ENCODE measurements at places on chromosomes 16 and 17.

DNA sequence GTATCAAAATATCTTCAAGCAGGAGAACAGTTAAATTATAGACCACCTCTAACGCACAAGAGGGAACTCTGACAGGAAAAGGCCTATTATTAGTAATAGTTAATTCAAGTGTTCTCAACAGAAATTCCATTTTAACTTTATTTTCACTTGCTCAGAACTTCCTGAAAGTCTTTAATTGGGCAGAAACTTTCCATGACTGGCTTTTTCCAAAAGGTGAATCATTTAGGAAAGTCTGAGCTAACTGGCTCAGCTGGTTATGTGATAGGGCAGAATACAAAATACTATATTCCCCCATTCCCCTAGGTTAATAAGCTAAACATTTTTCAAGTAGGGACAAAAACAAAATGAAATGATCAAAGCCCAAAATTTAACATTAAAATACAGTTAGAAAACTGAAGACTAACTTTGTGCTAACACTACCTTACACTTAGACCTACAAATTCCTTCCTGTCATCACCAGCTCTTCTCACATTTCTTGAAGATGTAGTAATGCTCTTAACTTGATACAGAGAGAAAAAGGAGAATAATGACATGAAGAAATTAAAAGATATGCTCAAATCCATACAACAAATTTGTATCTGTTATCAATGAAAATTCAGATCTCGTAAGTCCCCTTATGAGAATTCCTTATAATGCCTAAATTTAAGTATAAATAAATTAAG, 31.0 kb downstream of the CFDP1 start:
- no peak for DNase-seq

DNA sequence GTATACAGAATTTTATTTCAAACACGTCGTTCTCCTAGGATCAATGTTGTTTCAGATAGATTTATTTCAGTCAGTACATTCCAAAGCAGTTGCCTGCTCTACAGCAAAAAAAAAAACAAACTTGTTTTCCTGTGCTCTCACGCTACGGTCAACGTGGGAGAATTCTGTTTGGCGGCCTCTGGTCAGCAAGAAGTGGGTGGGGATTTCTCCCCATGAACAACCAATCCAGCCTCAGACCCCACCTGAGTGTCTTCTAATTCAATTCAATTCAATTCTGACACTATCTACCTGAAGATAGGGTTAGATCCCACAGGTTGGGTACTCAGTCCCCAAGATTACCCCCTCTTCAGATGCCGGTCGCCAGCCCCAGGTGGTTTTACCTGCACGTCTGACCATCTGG, 22.1 kb downstream of the C17orf58 start:
- no peak for DNase-seq

- no peak for DNase-seq
Measured at GRCh38 chr16:68764862-68765261, 27.8 kb downstream of the CDH1 start.

DNA sequence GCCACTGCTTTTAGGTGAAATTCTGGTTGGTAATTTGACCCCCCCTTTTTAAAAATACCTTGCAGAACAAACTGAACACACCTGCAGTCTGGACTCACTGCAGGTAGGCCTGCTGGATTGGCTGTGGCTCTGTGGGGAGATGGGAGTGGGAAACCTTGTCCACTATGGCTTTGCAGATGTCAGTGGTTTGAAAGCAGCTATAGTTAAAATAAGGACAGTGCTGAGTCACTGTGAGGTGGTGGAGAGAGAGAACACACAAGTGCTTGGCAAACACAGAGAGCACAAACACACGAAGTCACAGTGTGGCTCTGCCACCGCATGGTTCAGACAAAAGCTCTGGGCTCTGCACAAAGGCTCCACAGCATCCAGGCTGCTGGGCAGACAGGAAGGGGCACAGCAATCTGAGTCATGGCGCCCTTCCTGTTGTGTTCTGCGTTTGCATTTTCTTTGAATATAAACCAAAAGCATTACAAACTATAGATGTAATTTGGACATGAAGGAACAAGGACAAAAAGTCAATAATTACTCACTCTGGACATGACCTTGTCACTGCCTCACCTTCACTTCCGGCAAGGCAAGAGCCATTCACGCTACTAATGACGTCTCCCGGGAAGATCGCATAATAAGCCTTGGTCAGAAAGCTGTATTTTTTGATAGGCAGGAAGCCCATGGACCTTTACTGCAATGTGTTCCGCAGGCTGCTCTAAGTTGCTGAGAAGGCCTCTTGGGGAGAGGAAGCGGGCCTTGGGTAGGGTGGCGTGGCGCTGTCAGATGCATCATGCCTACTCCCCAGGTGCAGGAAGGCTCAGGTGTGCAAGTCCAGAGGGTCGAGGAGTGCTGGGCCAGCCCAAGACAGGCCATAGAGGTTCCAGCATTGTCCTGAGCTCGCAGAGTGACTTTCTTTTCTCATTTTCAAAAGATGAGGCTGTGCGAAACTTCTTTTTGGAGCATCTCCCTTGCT, 60.1 kb upstream of the MED9 start:
- no peak for DNase-seq

- DNase-seq = no peak
Measured at GRCh38 chr16:56226845-56227525, 35.7 kb downstream of the GNAO1 start.

- DNase-seq = peak; percentile 17
Measured at GRCh38 chr17:38604479-38605403, 1.0 kb downstream of the SRCIN1 start.

GRCh38 chr17:72454342-72454741, 333.5 kb downstream of the SOX9 start:
- DNase-seq = no peak

DNA sequence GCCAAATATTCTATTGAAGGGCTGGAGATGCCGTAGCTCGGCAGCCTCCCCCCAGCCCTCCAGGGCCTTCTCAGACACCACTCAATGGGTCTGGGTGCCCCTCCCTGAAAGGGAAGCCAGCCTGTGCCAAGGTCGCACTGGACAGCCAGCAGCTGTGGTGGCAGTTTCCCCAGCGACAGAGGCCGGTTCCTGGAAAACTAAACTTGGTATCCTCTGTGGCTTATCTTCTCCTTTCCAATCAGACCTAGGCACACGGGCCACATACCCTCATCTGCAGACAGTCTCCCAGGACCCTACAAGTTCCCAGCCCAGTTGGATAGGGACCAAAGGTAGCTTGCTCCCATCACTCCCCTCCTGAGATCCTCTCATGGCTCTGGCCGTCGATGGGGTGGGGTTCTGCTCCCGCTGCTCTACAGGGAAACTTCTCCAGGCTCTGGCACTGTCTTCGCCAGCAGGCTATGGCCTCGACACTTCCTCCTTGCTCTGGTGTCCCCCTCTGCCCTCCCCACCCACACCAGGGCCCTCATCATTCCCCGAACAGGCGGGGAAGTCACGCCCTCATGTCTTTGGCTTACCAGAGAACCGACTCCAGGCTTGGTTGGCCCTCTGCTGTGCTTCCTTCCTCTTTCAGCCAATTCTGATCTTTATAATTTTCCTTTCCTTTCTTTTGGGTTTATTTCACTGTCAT, 18.3 kb upstream of the IL21R start:
- no peak for DNase-seq

- DNase-seq = no peak
Measured at GRCh38 chr16:17252064-17252463, 218.7 kb downstream of the XYLT1 start.

DNA sequence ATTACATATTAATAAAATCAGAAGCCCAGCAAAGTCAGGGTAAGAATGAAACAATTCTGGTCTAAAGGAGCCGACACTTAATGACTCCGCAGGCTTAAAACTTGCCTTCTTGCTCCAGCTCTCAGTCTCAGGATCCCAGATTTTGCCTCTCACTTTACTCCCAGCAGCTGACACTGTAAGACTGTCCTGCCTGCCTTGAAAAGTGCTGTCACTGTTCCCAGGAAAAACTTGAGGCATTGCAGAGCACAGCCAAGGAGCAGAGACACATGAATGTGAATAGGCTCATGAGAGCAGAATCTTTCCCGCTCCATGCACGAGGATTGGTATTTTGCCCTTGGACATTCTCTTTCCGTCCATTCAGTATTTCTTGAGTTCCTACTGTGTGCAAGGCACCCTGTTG, 457.6 kb upstream of the ZFHX3 start:
- DNase-seq = no peak

GRCh38 chr17:17494870-17495535, 1.2 kb downstream of the RASD1 start:
- no peak for DNase-seq

DNA sequence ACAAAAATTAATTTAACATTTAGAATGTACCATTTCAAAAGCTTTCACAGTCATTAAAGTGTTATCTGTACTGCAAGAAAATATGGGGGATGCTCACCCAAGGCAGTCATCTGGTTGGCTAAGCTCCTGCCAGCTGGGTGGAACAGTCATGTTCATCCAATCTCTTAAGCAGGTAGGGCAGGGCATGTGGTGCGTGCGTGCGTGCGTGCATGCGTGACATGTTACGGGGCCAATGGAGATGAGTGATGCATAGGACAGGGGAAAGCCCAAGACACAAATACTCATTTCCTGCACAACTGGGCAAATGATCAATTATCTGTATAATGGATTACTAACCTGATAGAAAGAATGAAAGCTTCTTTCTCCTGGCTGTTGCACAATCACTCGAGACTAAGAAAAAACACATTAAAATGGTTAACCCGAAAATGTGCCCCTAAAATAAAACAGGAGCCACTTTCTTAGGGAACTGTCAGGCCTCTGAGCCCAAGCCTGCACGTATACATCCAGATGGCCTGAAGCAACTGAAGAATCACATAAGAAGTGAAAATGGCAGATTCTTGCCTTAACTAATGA, 104.4 kb downstream of the MYO1D start:
- DNase-seq = no peak

- no peak for DNase-seq
Measured at GRCh38 chr16:82585675-82586074, 41.1 kb upstream of the CDH13 start.

DNA sequence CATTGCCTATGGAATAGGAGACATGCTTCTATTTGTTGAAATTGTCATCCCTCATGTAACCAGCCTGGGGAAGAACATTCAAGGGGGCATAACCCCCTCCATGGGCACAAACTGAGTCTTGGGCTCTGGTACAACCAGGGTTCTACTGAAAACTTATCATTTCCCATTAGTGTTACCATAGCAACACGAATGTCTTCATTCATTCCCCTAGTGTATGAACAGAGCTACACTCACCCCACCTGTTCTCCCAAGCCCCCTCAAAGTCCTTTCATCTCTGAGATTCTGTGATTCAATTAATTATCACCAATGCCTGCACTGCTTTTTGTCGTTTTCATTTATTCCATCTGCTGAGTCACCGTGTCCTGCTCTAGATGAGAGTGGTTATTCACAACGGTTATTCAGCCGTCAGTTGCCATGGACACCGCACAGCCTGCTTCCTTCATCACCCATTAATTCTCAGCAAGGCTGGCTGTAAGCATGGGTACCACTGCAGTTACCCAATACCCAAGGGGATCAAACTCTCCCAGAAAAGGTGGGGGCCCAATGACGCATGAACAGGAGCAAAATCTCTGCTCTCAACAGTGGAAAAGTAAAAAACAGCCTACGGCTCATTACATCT, 1.6 kb upstream of the GAST start:
- DNase-seq = no peak

DNA sequence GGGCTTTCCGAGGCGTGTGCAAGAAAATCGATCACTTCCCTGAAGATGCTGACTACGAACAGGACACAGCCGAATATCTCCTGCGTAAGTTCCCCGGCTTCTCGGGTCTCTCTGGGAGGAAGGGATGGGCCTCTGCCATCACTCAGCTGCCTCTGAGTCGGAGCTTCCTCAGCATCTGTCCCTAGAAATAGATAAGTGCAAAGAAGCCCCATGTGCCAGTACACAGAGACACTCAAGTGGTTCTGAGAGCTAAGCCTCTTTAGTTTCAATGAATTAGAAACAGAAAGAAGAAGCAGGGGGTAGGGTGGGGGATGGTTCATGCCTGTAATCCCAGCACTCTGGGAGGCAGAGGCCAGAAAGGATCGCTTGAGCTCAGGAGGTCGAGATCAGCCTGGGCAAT, 90.6 kb downstream of the CACNG3 start:
- no peak for DNase-seq
